ENCODE measurements at places on chromosomes 4 and X.
A peak's percentile ranks its signal among the peaks of the same experiment; 100 is the strongest.

DNA sequence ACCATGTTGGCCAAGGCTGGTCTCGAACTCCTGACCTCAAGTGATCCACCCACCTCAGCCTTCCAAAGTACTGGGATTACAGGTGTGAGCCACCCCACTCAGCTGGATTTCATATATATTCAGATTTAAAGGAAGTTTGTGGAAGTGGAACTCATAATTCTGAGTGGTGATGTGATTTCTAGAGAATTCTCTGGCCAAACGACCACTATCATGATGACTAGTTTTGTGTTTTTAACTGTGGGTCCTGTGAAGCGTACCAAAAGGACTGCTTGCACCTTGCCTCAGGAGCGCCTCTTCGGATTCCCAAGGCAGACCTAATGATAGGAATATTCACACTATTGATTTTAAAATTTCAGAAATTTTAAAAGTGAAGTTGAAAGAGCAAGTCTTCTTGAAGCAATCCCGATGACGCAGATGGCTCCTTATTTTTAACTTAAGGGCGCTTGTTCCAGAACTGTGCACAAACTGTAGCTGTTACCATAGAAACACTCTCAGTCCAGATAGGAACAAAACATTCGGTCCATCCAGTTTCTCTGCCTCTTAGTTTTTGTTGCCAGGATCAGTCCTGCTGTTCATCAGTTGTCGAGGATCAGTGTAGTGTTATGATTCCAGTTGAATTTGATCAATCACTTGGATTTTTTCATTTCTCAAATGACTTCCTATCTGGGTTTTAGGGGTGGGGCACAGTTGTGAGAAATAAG, 51.7 kb upstream of the CLCN4 start:
- DNase-seq = no peak

DNA sequence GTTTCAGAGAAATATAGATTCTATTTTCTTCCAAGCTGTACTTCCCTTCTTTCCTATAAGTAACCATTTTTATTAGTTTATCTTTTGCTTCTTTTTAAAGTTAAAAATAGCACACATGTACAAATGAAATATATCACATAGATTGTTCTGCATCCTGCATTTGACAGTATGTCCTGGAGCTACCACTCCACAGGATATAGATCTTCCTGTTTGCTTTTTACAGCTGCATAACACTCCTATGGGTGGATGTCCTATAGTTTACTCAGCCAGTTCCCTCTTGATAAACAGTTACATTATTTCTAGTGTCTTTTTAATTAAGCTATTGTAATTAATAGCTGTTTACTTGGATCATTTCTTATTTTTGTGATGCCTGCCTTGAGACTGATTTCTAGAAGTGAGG, 301.6 kb upstream of the DDX53 start:
- no peak for DNase-seq

GRCh38 chr4:145870155-145871020, 68.2 kb downstream of the ZNF827 start:
- DNase-seq = no peak

GRCh38 chr4:171626554-171626953, 186.7 kb upstream of the GALNTL6 start:
- DNase-seq = no peak

GRCh38 chrX:9942086-9942485, 25.1 kb upstream of the CLDN34 start:
- no peak for DNase-seq

DNA sequence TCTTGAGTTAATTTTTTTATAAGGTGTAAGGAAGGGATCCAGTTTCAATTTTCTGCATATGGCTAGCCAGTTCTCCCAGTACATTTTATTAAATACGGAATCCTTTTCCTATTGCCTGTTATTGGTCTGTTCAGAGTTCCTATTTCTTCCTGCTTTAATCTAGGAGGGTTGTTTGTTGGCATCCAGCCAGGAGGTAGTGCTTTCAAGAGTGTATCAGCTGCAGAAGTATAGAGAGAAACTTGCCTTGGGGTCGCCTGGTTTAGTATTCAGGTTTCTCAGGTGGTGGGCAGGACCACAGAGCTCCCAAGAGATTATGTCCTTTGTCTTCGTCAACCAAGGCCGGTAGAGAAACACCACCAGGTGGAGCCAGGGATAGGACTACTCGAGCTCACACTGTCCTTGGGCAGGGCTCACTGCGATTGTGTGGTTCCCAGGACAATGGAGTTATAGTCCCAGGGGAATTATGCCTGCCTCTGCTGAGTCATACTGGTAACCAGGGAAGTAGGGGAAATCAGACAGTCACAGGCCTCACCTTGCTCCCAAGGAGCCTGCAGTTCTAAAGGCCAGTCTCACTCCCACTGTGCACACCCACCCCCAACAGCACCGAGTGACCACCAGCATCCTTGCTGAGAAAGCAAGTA, 168.1 kb downstream of the VSIG4 start:
- DNase-seq = no peak

- no peak for DNase-seq
These were observed 92.5 kb upstream of the BRS3 start for GRCh38 chrX:136395271-136395670.

DNA sequence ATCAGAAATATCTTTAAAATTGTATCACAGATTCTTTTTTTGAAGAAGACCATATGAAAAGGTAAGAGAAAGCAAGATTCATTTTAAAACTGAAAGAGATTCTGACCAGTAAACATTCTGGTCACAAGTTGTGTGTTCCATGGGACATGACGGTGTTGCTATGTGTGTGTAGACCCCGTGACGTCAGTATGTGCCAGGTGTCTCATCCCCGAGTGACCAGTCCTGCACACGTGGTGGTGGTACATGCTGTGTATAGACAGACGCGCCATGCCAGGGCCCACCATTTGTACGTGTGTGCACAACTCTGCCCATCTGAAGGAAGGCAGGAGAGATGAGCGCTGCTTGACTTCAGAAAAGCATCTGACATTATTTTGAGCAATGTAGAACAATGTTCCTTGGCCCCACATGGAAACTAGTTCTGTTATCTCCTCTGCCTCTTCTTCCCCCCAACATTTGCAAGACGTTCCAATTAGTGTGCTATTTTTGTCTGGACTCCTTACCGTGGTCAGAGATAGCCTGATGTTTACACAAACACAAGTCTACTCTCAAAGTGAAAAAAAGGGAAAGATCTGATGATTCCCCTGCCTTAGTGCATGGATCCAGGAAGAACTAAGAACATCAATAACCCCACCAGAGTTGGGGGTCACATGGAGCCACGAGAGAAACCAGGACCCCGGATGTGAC, 51.2 kb downstream of the IRF2 start:
- no peak for DNase-seq

DNA sequence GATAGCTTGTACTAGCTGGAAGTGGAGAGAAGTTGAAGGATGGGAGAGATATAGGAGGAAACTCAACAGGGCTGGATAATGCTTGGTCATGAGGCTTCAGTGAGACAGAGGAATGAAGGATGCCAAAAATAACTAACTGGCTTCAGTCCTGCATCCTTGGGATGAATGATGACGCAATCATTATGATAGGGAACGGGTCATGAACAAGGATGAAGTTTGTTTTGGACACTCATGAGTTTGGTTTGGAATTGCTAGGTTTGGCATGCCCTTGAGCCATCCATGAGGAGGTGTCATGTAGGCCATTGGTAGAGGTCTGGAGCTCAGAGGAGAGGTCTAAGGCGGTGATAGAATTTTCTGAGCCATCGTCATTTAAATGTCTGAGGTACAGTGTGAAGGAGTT, 160.0 kb upstream of the NHS start:
- DNase-seq = no peak

GRCh38 chr4:109942292-109942926, 29.7 kb downstream of the EGF start:
- no peak for DNase-seq

GRCh38 chr4:67939195-67939594, 24.1 kb downstream of the TMPRSS11A start:
- no peak for DNase-seq

DNA sequence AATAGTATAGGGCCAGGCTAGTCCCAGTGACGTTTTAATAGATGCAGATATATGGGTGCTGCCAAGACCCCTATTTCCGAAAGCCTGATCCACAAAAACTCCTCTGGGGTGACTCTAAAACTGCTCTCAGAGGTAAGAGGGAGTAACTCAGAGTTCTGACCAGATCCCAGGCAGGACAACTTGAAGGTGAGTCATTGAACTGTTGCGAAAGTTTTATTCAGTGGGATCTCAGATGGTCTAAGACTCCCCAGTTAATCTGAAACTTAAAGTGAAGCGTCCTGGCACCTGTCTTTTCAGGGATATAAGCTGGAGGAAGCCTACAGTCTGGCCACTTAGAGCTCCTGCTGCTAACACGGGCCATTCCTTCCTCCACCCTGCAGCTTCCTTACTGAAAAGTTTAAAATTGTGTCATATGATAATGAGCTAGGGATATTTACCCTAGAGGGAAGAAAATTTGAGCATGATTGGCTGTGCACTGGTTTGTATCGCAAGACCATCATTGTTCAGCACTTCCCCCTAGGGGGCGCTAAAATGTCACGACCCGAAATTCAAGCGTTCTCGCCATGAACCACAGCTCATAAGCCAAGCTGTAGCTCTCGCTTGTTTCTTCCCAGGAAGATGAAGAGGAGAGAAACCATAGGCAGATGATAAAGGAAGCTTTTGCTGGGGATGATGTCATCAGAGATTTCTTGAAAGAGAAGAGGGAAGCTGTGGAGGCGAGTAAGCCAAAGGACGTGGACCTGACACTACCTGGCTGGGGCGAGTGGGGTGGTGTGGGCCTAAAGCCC, 19.5 kb downstream of the UTP14A start:
- DNase-seq = peak; percentile 0

Measured in NCI-H1048 (cell line).